NCI-H1105 (cell line): ENCODE measurements at places on chromosomes 1 and 21.

DNA sequence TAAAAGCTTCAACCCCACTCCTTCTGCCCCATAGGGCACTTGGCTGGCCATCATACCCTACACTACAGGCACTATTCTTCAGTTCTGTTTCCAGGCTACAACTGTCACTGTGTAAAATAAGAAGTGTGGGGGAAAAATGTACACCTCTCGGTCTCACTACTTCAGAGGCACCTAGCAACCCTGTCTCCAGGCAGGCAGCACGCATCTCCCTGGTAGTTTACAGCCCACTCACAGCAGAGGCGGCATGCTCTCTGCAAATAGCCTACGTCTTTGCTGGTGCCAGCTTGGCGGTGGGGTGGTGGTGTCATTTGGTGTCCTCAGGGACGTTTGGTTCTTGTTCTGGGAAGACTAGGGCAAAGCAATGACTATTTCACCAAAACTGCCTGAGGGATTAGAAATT, 48.2 kb upstream of the BTG3 start:
- DNase-seq: no peak

DNA sequence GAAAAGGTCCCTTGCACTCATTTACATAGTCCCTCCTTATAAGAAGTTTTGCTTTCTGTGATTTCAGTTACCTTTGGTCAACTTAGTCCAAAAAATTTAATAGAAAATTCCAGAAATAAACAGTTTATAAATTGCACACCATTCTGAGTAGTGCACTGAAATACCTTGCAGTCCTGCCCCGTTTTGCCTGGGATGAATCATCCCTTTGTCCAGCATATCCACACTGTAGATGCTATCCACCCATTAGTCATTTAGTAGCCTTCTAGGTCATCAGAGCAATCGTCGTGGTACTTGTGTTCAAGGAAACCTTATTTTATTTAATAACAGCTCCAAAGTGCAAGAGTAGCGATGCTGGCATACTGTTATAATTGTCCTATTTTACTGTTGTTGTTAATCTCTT, 38.0 kb downstream of the SPRTN start:
- no peak for DNase-seq

DNA sequence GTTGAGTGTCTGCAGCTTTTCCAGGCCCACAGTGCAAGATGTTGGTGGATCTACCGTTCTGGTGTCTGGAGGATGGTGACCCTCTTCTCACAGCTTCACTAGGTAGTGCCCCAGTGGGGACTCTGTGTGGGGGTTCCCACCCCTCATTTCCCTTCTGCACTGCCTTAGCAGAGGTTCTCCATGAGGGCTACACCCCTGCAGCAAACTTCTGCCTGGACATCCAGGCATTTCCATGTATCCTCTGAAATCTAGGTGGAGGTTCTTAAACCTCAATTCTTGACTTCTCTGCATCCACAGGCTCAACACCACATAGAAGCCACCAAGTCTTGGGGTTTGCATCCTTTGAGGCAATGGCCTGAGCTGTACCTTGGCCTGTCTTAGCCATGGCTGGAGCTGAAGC, 14.3 kb upstream of the DNM3 start:
- DNase-seq: no peak

- no peak for DNase-seq
These were observed 54.2 kb upstream of the DNAJC6 start for GRCh38 chr1:65255035-65255655.

GRCh38 chr1:38586993-38587646, 272.5 kb downstream of the RRAGC start:
- no peak for DNase-seq

- no peak for DNase-seq
These were observed 170.1 kb downstream of the TRABD2B start for GRCh38 chr1:47827109-47827508.

DNA sequence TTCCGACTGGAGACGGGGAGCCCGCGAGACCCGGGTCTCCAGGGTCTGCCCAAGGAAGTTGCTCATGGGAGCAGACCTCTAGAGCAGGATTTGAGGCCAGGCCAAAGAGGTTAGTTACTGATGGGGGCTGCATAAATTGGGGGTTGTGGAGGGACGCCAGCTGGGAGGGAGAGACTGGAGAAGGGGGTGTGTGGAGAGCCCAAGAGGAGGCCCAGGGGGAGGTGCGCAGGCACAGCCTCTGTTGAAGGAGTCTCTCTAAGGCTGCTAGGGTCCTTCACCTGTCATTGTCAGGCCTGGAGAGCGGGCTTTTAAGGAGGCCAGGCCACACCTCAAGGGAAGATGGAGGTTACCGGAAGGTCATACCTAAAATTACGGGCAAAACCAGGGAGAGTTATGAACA, 363 bp downstream of the PLA2G5 start:
- no peak for DNase-seq

DNA sequence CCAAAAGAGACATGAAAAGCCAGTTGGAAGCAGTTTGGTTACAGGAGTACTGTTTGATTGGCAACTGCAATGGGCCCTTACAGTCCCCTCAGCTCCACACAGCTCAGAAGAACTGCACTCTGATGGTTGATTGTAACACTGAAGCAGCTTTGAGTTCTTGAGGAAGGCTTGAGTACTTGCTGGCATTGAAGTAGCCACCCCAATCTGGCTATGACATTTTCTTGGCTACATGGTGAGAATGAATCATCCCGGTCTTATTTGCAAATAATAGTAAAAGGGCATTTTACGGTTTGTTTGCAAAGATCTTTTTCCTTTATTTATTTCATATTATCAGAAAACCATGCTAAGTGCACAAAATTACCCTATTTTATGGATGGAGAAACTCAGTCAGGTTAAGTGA, 159.7 kb upstream of the BEND5 start:
- no peak for DNase-seq

DNA sequence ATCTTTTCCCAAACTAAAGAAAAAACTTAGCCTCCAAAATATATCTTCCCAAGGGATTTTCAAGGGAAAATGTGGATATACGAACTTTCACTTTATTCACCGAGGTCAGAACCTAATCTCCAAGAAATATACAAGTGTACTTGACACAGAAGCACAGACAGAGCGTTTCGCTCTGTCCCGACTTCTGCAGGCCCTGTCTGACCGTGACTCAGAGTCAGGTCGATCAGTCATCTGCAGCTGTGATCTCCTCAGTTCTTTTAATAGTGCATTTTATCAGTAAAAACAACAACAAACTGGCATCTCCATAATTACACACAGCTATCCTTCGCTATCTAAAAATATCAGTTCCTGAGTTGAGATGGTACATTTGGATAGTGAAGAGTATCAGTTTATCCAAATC, 226.6 kb downstream of the TM2D1 start:
- no peak for DNase-seq
